ENCODE measurements at places on chromosomes 3 and 15. TPM values are rescaled to one million over a fixed set of nuclear protein-coding genes. Genes with fewer than 3 reads are reported as not detected.

CCR1 gene
- polyA plus RNA-seq = 0.08 TPM

C3orf33 gene
- 4.3 TPM for polyA plus RNA-seq

SCAMP5 gene
- 0.06 TPM for polyA plus RNA-seq

PAK2 gene
- polyA plus RNA-seq = 25.8 TPM

CACNA1D gene
- polyA plus RNA-seq = not detected

ZNF502 gene
- 5.9 TPM for polyA plus RNA-seq

KBTBD13 gene
- not detected for polyA plus RNA-seq

GABRR3 gene
- polyA plus RNA-seq = not detected

AMT gene
- 1.7 TPM for polyA plus RNA-seq

COL8A1 gene
- polyA plus RNA-seq = not detected

DLL4 gene
- polyA plus RNA-seq = not detected

- no peaks in the 10 kb centered on the region for H3K36me3 ChIP-seq
- H3K27ac ChIP-seq = no peak overlapping the region
- DNase-seq = no peak
- peaks cover 3% of the 10 kb centered on the region for H3K27me3 ChIP-seq
- H3K4me1 ChIP-seq = no peaks in the 10 kb centered on the region
- no peak overlapping the region for H3K4me3 ChIP-seq
Measured at GRCh38 chr3:46467562-46467961, 2.9 kb upstream of the LTF start.

- no peak overlapping the region for H3K4me3 ChIP-seq
- H3K27ac ChIP-seq = no peak overlapping the region
- H3K36me3 ChIP-seq = no peaks in the 10 kb centered on the region
- H3K27me3 ChIP-seq = no peaks in the 10 kb centered on the region
- H3K4me1 ChIP-seq = no peaks in the 10 kb centered on the region
Measured at GRCh38 chr15:68383161-68384074, 48.5 kb downstream of the ITGA11 start.

GRCh38 chr3:155714295-155714718 is 30.6 kb downstream of the PLCH1 start:
- no peaks in the 10 kb centered on the region for H3K36me3 ChIP-seq
- no peaks in the 10 kb centered on the region for H3K27me3 ChIP-seq
- no peaks in the 10 kb centered on the region for H3K4me1 ChIP-seq
- no peak overlapping the region for H3K4me3 ChIP-seq

DNA sequence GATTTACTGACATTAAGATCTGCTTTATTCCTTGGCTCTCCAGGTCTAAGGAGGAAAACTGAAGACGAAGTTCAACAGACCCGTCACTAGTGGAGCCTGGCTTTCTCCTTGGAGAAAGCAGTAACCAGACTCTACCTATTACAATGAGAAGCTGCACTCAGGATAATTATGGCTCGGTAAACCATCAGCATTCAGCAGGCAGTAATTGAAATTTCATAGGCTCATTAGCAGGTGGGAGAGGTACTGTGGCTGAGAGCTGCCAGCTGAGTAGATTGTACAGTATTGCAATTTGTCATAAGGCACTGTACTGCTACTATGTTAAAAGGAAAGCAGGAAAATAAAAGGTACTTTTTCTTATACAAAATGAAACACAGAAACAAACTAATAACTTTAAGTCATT is 51.2 kb downstream of the CHAC1 start:
- H3K4me3 ChIP-seq = no peak overlapping the region
- no peak overlapping the region for H3K27ac ChIP-seq
- H3K27me3 ChIP-seq = no peaks in the 10 kb centered on the region
- H3K4me1 ChIP-seq = no peaks in the 10 kb centered on the region
- no peak for DNase-seq
- no peaks in the 10 kb centered on the region for H3K36me3 ChIP-seq

- H3K4me3 ChIP-seq = no peak overlapping the region
- peaks cover 11% of the 10 kb centered on the region for H3K4me1 ChIP-seq
- no peak overlapping the region for H3K27ac ChIP-seq
- H3K27me3 ChIP-seq = no peaks in the 10 kb centered on the region
- no peak for DNase-seq
Measured at GRCh38 chr15:101621961-101622360, 30.2 kb downstream of the TM2D3 start.

DNA sequence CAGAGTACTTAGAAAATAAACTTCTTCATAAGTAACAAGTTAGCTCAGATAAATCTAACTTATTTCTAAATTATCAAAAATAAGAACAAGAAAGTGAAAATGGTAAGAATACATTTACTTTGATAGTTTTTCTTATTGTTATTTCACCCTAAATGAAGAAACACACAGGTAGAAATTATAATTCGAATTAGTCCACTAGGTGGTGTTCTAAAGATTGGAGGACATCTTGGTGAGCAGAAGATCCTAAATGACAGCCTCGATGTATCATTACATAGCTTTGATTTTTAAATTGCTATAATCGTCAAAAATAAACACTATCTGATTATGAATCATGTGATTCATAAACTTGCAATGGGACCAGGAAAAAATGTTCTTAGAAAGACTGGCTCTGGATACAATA is 280.8 kb upstream of the UBE2E2 start:
- DNase-seq = no peak
- H3K4me1 ChIP-seq = no peaks in the 10 kb centered on the region
- H3K4me3 ChIP-seq = no peak overlapping the region
- H3K27me3 ChIP-seq = no peaks in the 10 kb centered on the region

GRCh38 chr15:101390060-101390459 is 95.0 kb upstream of the SNRPA1 start:
- no peaks in the 10 kb centered on the region for H3K4me1 ChIP-seq
- H3K36me3 ChIP-seq = no peaks in the 10 kb centered on the region
- no peaks in the 10 kb centered on the region for H3K27me3 ChIP-seq
- no peak overlapping the region for H3K27ac ChIP-seq
- no peak for DNase-seq
- no peak overlapping the region for H3K4me3 ChIP-seq

GRCh38 chr3:125055913-125056745 is at the start of gene HEG1:
TSS of gene HEG1 (minus strand) at chr3:125055997. CDS start at chr3:125055890, 107 bp downstream.
- H3K27me3 ChIP-seq = no peaks in the 10 kb centered on the region
- peak within 1 kb of the TSS; percentile 89 for H3K27ac ChIP-seq
- peak within 1 kb of the TSS; percentile 94 for H3K4me3 ChIP-seq
- H3K36me3 ChIP-seq = no peaks in the 10 kb centered on the region
- H3K4me1 ChIP-seq = peaks cover 34% of the 10 kb centered on the region

DNA sequence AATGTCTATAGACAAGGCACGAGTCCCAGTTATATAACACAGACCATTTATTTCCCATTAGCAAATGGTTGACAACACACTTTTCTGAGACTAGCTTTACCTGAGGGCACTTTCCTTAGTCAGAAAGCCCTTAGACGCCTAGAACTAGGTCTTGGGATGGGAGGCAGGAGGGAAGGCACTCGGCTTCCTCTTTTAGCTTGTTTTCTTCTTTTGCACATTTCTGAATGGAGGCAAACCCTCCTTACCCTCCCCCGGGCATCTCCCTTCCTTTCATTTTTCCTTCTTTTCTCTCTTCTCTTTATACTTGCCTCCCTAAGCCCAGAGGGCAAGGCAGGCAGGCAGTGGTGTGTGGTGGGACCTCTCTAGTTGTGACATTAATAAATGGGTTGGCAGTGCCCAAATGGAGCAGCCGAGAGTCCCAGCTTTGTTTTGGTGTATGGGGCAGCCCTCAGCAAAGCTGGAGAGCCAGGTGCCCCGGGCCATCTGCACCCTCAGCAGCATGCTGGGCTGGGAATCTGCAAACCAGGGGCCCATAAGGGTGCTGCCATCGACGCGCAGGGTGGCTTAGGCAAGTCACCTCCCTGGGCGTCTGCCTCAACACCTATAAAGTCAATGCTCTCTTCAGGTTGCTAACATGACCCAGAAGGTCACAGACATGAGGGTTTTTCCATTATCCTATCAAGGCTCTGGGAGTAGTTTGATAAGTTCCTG is 21.1 kb upstream of the BCL2L10 start:
- peaks cover 14% of the 10 kb centered on the region for H3K4me1 ChIP-seq
- no peak for DNase-seq
- peaks cover 4% of the 10 kb centered on the region for H3K36me3 ChIP-seq
- H3K4me3 ChIP-seq = no peak overlapping the region
- no peaks in the 10 kb centered on the region for H3K27me3 ChIP-seq

GRCh38 chr15:57494581-57494980 is 97.1 kb upstream of the MYZAP start:
- H3K27ac ChIP-seq = no peak overlapping the region
- no peak for DNase-seq
- H3K27me3 ChIP-seq = no peaks in the 10 kb centered on the region

DNA sequence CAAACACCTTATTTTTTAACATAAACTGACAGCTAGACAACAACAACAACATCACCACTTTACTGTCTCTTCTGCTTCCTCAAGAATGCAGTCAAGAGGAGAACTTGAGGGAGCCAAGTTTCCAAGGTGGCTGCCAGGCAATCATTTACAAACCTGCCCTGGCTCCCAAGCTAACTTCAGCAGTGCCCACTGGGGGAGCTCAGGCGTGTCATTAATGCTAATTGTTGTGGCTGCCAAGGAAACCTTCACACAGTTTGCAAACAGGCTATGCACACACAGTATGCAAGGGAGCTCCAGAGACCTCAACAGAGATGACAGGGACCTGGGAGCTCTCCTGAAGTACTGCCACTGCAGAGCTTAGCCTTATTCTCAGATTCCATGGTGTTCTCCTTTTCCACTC is 2.1 kb downstream of the DZIP1L start:
- DNase-seq = no peak
- H3K27ac ChIP-seq = no peak overlapping the region
- no peak overlapping the region for H3K4me3 ChIP-seq
- H3K36me3 ChIP-seq = no peaks in the 10 kb centered on the region

GRCh38 chr3:46557814-46558183 is 8.3 kb downstream of the LRRC2 start:
- peaks cover 5% of the 10 kb centered on the region for H3K4me1 ChIP-seq
- H3K36me3 ChIP-seq = no peaks in the 10 kb centered on the region
- H3K4me3 ChIP-seq = no peak overlapping the region
- no peak for DNase-seq

- no peaks in the 10 kb centered on the region for H3K4me1 ChIP-seq
- no peaks in the 10 kb centered on the region for H3K36me3 ChIP-seq
- no peaks in the 10 kb centered on the region for H3K27me3 ChIP-seq
- no peak overlapping the region for H3K4me3 ChIP-seq
- no peak for DNase-seq
Measured at GRCh38 chr15:79035111-79035601, 55.4 kb downstream of the RASGRF1 start.

GRCh38 chr3:136928240-136928639 is 29.5 kb upstream of the IL20RB start:
- no peak overlapping the region for H3K27ac ChIP-seq
- no peaks in the 10 kb centered on the region for H3K27me3 ChIP-seq
- H3K36me3 ChIP-seq = peaks cover 3% of the 10 kb centered on the region
- H3K4me3 ChIP-seq = no peak overlapping the region

- no peak overlapping the region for H3K4me3 ChIP-seq
- no peak for DNase-seq
- no peaks in the 10 kb centered on the region for H3K27me3 ChIP-seq
- H3K36me3 ChIP-seq = no peaks in the 10 kb centered on the region
Measured at GRCh38 chr3:98322101-98322500, 31.6 kb upstream of the OR5K4 start.

DNA sequence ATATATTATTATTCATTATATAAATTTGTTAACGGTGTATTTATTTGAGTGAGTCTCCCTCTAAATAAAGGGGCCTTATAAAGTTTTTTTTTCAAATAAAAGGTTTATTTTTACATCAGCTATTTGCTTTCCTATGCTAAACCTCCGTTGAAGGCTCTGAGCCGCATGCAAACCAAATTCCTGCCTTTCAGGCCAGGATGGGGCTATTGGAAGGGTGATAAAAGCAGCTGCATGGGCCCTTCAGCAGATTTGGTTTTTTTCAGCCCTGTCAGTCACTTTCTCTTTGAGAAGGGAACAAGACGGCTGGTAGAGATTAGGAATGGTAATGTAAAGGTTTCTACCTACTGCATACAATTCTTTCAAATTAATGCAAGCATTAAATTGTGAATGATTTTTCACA is 244.2 kb downstream of the WNT5A start:
- H3K4me1 ChIP-seq = no peaks in the 10 kb centered on the region
- H3K4me3 ChIP-seq = no peak overlapping the region
- no peak for DNase-seq
- no peaks in the 10 kb centered on the region for H3K27me3 ChIP-seq

- no peaks in the 10 kb centered on the region for H3K4me1 ChIP-seq
- peak; percentile 56 for DNase-seq
- H3K36me3 ChIP-seq = no peaks in the 10 kb centered on the region
Measured at GRCh38 chr3:150495563-150496168, 50.6 kb downstream of the SERP1 start.

DNA sequence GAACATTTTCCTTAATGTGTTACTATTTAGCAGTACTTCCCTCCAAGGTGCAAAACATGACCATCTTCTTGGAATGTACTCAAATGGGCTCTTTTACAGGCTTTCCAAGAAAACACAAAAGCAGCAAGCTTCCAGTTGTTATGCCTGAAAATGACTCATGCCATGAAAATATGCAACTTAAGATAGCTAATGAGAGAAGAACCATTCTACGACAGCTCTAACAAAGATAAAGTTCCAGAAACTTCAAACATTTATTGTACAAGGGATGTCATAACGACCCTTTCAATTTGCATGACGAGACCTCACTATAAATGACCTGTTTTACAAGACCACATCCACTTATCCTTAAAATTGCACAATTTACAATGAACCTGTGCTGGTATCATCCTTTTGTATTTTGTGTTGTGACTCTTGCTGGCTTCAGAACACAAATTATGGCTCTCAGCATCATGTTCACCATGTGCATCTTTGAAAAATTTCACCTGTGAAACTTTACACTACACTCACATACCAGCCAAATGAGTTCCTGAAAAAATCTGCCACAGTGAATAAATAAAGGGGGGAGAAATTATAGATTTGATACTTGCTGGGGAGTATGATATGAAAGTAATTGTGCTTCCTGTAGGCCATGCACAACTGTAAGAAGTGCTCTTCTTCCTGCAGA is 433.7 kb downstream of the MAGI1 start:
- no peaks in the 10 kb centered on the region for H3K36me3 ChIP-seq
- no peak for DNase-seq
- H3K4me1 ChIP-seq = no peaks in the 10 kb centered on the region
- no peak overlapping the region for H3K4me3 ChIP-seq

DNA sequence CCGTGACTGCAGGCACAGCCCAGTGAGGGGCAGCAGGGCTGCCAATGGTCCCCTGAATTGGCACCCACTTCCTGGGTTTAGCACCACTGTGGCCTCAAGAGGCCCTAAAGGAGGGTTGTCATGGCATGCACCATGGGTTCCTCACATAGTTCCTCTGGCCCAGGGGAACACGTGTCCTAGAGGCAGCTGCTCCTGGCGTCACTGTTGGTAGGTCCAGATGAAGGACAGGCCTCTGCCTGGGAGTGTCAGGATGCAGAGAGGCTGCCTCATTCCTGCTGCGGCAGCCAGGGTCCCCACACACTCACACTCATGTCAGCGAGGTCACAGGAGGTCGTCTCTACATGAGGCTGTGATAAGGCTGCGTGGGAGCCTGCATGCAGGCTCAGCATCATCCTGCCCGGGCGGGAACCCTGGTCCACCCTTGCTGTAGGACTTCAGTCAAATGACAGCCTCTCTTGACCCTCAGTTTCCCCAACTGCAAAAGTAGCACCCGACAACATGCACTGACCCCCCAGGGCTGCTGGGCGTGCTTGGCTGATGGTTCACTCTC is 26.1 kb upstream of the SFMBT1 start:
- no peaks in the 10 kb centered on the region for H3K36me3 ChIP-seq
- DNase-seq = no peak
- H3K27ac ChIP-seq = peak overlapping the region; percentile 79
